ENCODE measurements at places on chromosomes 6 and 20. TPM values are rescaled to one million over a fixed set of nuclear protein-coding genes. Genes with fewer than 3 reads are reported as not detected.

The STMND1 gene
- not detected for polyA plus RNA-seq

The CD93 gene
- 0.05 TPM for polyA plus RNA-seq

The PLAGL1 gene
- 10.7 TPM for polyA plus RNA-seq

The FOXF2 gene
- polyA plus RNA-seq = not detected

The HTR1E gene
- polyA plus RNA-seq = not detected

The PDE10A gene
- not detected for polyA plus RNA-seq

The KHDRBS2 gene
- 9.2 TPM for polyA plus RNA-seq
